ENCODE measurements at places on chromosomes 13 and 19.

DNA sequence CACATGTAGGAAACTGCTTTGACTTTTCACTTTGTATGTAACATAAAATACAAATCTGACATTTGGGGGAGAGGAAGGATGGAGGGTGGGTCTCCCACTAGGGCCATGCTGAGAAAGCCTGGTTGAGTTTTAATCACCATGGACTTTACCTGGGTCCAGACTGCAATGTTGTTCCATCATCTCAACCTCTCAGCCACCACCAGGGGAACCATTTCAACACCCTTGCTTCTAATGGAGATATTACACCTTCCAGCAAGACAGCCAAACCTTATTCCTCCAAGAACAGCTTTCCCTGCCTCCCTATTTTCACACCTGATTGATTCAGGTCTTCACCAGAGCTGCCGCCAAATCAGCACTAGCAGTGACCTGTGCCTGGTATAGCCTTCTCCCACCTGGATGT lies 56.0 kb downstream of the ZAR1L start:
- DNase-seq = no peak

DNA sequence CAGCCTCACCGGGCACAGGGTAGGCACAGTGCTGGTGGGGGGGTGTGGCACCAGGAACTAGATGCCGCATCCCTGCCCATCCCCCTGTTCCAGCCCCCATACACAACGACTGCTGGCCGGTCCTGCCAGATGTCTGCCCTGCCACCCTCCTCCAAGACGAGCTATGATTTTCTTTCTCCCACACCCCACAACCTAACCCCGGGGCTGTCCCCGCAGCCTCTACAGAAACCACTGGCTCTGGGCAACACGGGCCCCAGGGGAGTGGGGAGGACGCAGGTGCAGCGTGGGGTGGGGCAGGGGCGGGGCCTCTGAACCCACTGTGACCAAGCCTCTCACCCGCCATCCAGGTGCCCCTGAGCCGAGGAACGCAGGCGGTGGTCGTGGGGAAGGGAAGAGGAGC lies 15.5 kb downstream of the PGLS start:
- no peak for DNase-seq

- DNase-seq = no peak
Measured at GRCh38 chr19:35903550-35904179, 1.3 kb downstream of the HCST start.

DNA sequence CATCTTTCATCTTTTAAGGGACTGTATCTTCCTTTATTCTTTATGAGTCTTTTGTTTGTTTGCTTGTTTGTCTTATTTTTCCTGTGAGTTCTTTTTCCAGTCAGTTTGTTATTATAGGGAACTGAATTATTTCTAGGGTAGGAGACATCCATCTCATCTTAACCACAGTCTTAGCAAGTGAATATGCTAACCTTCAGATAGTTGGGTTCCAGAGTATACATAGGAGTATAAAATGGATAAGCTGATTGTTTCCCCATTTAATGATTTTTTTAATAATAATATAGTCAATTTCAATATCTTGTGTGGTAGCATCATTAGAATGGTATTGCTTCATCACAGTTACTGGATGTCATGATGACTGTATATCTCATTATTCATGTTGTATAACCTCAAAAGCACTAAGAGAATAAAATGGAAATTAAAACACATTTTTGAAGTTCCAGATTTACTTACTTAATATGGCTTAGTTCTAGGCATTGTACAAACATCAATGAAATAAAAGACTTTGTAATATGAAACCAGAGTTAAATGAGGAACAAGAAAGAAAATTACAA lies 33.0 kb downstream of the GPC6 start:
- no peak for DNase-seq

DNA sequence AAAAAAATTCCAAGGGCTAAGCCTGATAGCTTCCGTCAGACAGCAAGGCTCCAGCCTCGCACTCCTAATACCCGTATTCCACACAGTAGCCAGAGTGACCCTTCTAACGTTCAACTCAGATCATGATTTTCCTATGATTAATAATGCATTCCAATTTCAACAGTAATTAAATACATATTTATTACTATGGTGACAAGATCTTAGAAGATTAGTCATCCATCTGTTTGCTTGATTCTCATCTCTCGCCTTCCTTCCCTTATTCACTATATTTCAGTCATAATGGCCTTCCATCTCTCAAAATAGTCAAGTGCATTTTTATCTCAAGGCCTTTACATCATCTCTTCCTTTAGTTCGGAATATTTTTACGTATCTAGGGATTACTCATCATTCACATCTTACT lies 621.2 kb upstream of the SPRY2 start:
- DNase-seq = no peak

- DNase-seq = no peak
Measured at GRCh38 chr13:51704399-51705313, 99.3 kb downstream of the DHRS12 start.

DNA sequence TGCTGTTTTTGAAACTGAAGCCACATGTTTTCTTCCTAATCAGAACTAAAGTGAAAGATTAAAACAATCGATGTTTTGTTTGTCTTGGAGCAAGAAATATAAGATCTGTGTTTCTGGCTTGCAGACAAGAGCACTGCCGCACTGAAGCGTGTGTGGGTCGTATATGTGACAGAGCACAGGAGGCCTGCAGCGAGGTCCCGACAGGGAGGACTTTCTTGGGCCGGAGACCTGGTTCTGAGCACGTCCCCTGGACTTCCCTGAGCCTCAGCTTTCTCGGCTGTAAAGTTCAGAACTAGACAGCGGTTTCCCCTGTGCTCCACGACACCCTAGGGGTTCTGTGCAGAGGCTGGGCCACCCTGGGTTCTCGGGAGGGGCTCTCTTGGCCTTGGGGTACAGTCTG lies 60.5 kb downstream of the GADD45B start:
- DNase-seq = no peak

DNA sequence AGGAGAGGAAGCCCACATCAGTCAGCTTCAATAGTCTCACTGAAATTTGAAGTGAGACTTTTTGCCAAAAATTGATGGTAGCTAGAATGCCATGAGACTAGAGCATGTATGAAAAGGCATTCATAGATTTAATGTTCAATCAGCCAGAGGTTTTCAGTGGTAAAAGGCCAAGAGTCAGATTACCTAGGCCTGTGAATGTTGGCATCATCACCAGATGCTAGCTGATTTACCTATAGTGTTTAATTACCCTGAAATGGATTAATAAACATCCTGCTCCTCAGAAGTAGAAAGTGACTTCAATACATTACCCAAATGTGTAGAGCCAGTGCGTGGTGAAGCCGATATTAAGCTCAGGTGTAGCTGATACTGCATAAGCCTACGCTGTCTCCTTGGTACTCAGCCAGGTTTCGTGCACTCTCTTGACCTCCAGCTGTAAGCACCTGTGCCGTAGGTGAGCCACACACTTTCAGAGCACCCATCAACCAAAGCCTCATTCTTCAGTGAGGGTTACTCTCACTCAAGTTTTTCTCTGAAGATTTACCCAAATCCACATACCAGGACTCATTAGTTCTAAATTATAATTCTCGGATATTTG lies 1140.3 kb upstream of the SLC10A2 start:
- no peak for DNase-seq

GRCh38 chr19:14473978-14474578 lies 1.1 kb downstream of the PTGER1 start:
- DNase-seq = no peak

DNA sequence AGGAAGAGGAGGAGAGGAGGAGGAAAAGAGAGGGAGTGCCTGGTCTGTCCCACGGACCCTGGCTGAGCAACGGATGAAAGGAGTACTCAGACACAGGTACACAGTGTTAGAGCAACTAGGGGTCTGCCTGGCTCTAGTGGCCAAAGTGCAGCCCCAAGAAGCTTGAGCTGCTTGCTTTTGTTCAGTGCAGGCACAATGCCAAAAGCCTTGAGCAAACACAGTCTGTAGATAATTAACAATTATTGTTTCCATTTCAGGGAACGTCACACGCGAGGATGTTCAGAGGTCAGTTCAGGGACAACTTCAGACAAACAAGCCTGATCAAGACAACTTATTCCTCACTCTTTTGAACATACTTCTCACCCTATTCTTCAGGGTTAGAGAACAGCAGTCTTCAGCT lies 32.2 kb upstream of the ZNF726 start:
- DNase-seq = no peak

GRCh38 chr13:107299717-107300116 lies 731.8 kb upstream of the ARGLU1 start:
- DNase-seq = no peak

DNA sequence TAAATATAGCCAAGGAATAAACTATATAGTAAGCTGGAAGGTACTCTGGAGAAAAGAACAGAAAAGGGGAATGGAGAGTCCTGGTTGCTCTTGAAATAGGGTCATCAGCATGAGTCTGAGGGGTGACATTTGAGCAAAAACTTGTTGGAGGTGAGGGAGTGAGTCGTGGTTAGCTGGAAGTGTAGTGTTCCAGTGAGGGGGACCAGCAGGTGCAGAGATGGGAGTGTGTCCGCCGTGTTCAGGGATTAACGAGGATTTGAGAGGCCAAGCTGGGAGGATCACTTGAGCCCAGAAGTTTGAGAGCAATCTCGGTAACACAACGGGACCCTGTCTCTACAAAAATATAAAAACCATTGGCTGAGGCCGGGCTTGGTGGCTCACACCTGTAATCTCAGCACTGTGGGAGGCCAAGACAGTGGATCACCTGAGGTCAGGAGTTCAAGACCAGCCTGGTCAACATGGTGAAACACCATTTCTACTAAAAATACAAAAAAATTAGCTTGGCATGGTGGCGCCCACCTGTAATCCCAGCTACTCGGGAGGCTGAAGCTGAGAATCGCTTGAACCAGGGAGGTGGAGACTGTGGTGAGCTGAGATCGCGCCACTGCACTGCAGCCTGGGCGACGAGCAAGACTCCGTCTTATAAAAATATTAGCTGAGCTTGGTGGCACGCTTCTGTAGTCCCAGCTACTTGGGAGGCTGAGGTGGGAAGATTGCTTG lies 1.1 kb downstream of the SUPT5H start:
- DNase-seq = no peak

DNA sequence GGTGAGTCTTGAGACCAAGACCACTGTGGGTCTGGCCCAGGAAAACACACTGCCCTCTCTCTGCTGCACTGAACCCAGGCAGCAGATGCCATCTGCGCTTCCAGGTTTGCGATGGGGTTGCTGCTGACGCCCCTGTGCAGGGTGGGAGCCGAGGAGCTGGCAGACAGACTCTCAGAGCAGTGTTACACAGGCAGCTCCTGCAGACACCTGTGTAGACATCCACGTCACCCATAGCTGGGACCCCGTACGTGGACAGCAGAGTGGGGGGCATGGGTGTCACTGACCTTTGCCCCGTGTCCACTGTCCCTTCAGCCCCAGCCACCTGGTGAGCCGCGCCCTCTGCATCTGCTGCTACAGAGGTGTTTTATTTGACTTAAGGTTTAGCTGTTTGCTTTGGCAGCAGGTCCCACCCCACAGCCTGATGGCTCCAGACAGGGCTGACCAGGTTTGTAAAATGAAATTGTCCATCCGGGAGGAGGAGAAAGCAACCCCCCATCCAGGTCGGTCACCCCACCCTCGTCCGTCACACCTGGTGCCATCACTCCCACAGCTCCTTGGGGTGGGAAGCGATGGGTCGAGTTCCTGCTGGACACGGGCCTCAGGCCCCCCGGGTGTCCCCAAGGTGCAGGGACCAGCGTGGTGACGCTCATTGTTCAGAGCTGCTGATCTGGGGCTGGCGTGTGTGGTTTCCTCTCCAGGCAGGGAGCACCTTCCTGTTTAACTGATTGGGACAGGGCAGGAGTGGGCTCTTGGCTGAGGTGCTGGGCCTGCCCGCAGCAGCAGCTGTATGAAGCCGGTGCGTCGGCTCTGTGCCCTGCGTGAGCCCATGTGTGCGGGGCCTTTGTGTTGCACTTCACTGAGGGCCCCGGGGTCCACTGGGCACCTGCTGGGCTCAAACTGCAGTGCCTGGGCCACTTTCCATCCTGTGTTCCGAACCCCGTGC lies 28.4 kb downstream of the MCF2L start:
- no peak for DNase-seq

GRCh38 chr13:43095771-43096719 lies 72.7 kb downstream of the DNAJC15 start:
- DNase-seq = no peak

All from HS-5 (cell line).